ENCODE measurements at places on chromosomes 6 and 20.
A peak's percentile ranks its signal among the peaks of the same experiment; 100 is the strongest.

DNA sequence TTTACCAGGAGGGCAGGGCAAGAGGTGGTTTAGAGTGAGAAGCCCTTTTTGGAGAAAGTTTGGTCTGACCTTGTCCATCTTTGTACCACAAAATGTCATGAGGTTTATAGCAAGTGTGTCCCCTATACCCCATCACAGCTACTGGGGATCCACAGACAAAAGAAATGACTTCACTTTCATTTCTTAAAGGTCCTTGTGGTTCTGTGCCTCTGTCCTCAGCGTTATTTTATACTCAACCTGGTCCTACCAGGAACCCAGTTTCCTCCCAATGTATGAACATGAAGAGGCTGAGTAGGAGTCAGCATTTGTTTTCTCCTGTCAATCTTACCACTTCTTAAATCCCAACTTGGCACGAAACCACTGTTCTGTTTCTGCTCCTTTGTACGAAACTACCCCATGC lies 157.6 kb downstream of the NFATC2 start:
- DNase-seq = no peak

GRCh38 chr6:44668976-44669934 lies 281.7 kb downstream of the CDC5L start:
- DNase-seq = no peak

DNA sequence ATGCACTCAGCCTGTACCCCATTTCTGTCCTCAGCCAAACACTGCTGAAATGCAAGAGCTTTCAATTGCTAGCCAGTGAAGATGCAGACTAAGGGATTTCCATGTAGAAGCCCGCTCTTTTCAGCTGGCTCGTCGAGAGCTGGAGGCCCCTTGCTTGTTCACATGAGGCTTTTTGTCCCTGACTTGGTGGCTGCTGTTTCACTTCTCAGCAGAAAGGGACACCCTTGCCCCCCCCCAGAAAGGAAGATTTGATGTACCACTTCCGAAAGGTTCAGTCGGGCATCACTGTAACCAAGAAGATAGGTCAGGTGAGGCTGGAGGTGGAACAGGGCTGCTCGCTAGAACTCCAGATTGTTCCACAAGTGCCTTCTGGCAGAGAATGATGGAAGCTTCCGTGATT lies 23.3 kb downstream of the PTPN1 start:
- DNase-seq = no peak

DNA sequence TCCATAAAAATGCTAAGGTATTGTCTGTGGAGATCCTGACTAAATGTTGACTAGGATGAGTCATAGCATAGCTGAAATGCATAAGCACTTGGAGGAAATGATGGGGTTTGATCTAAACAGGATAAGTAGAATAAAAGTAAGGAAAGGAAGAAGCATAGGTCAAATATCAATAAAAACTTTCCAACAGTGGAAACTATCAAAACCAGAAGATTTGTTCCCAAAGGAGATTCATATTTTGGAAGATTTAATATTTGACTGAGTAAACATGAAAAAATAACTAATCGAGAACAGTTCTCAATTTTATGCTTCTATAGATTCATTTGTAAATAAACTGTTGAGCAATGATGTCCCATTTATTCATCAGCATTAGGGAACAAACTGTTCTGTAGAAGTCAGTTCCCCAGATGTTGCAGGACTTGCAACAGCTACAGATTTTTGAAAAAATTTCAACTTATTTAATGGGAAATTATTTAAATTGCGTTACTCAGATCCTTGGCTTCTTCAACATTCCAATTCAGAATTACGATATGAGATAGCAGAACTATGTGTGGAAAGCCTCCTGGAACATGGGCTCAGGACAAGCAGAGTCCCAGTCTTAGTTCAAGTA lies 133.7 kb upstream of the TBX18 start:
- DNase-seq = no peak

GRCh38 chr6:56400273-56400672 lies 152.9 kb upstream of the COL21A1 start:
- no peak for DNase-seq

- no peak for DNase-seq
Observed at GRCh38 chr20:272718-273117, 15.2 kb downstream of the DEFB132 start.

DNA sequence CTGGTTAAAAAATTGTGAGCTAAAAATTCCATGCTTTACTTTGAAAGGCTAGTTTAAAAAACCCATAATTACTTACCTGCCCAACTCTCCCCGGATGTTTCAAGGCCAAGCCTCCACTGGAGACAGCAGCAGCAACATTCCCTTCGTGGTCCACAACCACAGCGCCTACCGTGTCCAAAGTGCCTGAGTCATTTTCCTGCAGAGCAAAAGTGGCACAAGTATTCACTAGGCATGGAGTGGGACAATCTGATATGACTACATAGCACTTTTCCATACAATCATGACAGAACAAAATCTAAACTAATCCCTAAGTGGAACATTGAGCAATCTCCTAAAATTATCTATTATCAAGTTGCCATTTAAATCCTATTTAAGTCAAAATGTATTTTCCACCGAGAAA lies 104.8 kb downstream of the TASP1 start:
- DNase-seq = no peak

DNA sequence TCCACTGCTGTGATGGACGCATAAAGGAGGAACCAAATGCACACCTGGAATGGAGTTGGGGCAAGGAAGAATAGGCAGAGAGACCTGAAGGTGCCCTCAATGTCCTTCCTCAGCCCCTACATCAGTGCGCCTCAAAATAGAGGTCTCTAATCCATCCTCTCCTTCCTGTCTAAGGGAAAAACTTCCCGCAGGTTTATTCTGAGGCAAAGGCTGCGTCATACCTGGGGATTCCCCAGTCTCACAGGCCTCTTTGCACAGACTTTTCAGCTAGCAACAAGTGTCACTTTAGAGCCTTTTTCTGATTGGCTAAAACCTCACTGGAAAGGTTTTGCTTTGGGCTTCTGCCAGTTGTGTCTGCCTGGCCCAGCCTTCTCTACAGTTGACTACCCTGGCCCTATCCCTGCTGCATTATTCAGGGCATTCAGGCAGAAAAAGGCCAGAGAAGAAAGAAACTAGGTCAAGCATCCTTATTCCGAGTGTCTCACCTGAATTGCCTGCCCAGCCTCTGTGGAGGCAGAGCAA lies 1.8 kb upstream of the HLA-DQB1 start:
- peak; percentile 44 for DNase-seq

GRCh38 chr20:4787069-4787468 lies 65.4 kb downstream of the PRND start:
- no peak for DNase-seq

DNA sequence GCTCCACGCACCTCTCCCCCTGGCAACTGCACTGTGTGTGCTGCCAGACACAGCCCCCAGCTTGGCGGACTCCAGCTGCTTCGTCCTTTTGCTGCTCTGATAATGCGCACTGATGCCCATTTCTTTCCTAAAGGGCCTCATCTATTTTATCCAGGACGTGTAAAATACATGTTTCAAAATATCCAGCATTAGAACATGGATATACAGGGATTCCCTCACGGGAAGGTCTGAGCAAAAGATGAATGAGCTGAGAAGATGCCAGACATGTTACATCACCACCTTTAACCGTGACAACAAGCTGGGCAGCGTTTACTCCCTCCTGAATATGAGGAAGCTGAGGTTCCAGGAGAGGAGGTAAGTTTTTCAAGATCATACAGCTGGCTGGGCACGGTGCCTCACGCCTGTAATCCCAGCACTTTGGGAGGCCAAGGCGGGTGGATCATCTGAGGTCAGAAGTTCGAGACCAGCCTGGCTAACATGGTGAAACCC lies 32.8 kb downstream of the TNXB start:
- DNase-seq = no peak

- DNase-seq = no peak
Observed at GRCh38 chr20:58069796-58070663, 158.4 kb downstream of the ANKRD60 start.

- no peak for DNase-seq
Observed at GRCh38 chr6:129209355-129209754, 326.4 kb downstream of the LAMA2 start.

GRCh38 chr6:133891149-133891926 lies 2.4 kb downstream of the TCF21 start:
- peak; percentile 44 for DNase-seq

DNA sequence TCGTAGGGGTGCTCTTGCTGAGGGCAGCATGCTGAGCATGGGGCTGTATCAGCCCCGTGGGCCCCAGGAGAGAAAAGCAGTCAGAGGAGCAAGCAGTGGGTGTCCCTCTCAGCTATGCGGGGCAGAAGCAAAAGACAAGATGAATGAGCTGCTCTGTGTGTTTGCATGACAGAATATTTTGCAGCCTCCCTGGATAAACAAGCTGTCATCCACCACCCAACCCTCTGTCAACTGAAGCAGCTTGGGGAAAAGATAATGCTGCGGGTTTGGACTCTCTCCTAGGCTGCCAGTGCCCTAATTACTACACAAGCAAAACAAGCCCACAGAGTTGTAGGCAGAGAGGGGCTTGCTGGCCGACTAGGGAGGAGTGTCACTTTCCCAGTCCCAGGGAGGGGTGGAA lies 82.3 kb upstream of the PTPRT start:
- DNase-seq = no peak

- no peak for DNase-seq
Observed at GRCh38 chr6:8645212-8645611, 209.9 kb upstream of the SLC35B3 start.

- no peak for DNase-seq
Observed at GRCh38 chr6:138524526-138524925, 25.2 kb upstream of the NHSL1 start.

DNA sequence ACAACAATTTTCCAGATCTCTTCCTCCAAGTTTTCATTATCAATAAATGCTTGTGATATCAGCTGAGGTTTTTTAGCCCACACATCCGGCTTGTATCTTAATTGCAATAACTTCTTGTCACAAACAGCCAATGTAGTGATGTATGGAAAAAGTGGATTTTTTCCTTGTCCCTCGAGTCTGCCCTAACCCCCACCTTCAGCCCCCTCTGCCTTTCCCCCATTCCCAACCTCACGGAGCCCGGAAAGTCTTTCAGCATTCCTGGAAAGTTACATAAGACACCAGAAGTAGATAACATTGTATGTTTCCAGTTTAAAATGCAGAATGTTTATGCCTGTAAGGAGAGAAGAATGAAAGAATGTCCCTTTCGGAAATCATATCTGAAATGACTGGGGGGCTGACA lies 179.2 kb upstream of the PHACTR1 start:
- no peak for DNase-seq

GRCh38 chr6:27777614-27778355 lies 134.4 kb downstream of the OR2B2 start:
- no peak for DNase-seq

GRCh38 chr6:56863366-56863765 lies 91.5 kb upstream of the BEND6 start:
- DNase-seq = no peak

DNA sequence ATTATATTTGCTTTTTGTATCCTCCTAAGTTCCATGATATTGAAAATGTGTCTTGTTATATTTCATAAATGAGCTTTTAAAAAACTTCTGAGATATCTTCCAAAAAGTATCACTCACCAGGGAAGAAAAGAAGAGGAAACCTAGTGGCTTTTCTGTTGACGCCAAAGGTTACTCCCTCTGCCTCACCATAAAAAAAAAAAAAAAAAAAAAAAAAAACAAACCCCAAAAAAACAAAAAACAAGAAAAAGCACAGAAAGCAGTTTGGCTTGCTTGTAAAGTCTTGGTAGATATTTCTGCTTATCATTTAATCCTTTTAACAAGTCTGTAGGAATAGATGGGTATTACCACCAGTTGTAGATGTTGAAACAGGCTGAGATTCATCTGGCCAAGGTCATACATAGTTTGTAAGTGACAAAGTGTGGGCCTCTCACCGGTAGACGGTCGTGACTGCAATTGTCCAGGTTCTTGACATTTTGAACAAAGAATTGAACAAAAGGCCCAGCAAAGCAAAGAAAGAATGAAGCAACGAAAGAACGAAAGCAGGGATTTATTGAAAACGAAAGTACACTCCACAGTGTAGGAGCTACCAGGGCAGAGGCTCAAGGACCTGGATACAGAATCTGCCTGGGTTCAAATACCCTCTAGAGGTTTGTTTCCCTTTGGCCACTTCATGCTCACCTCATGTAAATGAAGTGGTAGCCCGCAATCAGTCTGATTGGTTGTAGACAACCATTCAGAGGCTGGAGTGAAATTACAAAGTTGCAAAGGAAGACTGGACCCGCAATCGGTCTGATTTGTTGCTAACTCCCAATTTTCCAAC lies 11.6 kb upstream of the ELOVL5 start:
- no peak for DNase-seq

DNA sequence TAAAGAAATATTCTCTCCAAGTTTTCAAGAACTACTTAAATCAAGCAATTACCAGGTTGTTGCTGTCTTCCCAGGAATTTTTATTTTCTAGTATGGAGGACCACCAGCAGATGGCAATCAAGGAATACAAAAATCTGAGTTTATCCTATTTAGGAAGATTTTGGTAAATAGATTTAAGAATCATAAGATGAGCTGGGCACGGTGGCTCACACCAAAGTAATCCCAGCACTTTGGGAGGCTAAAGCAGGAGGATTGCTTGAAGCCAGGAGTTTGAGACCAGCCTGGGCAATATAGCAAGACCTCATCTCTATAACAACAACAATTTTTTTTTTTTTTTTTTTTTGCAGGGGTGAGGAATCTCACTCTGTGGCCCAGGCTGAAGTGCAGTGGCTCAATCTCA lies 19.3 kb upstream of the SEC63 start:
- DNase-seq = no peak

- no peak for DNase-seq
Observed at GRCh38 chr6:127096167-127096566, 22.3 kb upstream of the RSPO3 start.

DNA sequence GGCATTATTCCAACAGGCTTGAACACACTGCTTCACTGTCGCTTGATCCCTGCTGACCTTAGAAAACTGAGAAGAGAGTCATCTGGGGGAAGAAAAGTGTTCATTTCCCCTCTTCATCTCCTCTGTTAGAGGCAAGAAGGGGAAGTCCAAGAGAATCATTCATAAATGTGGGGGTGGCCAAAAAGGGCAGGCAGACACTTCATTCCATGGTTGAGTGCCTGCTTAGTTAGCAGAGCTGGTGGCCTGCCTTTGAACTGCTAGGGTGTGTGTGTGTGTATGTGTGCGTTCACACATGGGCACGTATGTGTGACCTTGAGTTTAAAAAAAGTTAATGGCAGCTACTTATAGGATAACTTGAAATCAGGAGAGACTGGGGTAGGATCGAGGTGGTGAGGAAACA lies 39.4 kb upstream of the RFPL4B start:
- DNase-seq = no peak

DNA sequence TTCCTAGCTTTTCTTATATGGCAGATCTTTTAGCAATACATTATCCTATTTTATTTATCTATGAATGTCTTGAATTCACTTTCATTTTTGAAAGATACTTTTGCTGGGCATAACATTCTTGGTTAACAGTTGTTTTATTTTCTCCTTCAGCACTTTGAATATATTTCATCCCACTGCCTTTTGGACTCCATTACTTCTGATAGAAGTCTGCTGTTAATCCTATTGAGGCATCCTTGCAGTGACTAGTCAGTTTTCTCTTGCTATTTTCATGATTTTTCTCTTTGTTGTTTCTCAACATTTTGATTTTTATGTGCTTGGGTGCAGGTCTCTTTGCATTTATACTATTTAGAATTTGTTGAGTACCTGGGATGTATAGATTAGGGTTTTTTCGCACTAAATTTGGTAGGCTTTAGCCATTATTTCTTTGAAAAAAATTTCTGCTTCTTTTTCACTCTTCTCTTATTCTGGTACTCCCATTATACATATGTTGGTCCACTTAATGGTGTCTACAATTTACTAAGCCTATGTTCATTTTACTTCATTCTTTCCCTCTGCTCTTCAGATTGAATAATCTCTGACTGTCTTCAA lies 53.2 kb downstream of the PHACTR3 start:
- DNase-seq = no peak

GRCh38 chr20:61848851-61849250 lies 216.8 kb downstream of the TAF4 start:
- no peak for DNase-seq

- no peak for DNase-seq
Observed at GRCh38 chr6:56864171-56864616, 90.7 kb upstream of the BEND6 start.
